ENCODE measurements at places on chromosomes 11 and 22. TPM values are rescaled to one million over a fixed set of nuclear protein-coding genes. Genes with fewer than 3 reads are reported as not detected.

Gene C22orf42
- not detected for total RNA-seq

Gene FOSL1
- 37.2 TPM for total RNA-seq

Gene CDC42EP2
- total RNA-seq, result 23.1 TPM

Gene OR52E6
- not detected for total RNA-seq

Gene APOBEC3B
- total RNA-seq, result 4.2 TPM

Gene CHRM1
- 0.27 TPM for total RNA-seq

GRCh38 chr11:1267441-1268100 is 41.9 kb downstream of the TOLLIP start:
- H3K4me3 ChIP-seq, result no peak overlapping the region
- H3K27ac ChIP-seq, result no peak overlapping the region
- DNase-seq, result no peak
- no peaks in the 10 kb centered on the region for H3K36me3 ChIP-seq
- no peaks in the 10 kb centered on the region for H3K27me3 ChIP-seq
- peaks cover 18% of the 10 kb centered on the region for H3K4me1 ChIP-seq

- DNase-seq, result no peak
- H3K27me3 ChIP-seq, result no peaks in the 10 kb centered on the region
- peak overlapping the region; percentile 11 for H3K27ac ChIP-seq
- H3K4me3 ChIP-seq, result no peak overlapping the region
- peaks cover 41% of the 10 kb centered on the region for H3K4me1 ChIP-seq
These were observed 118.0 kb downstream of the SIK3 start for GRCh38 chr11:116980136-116980793.

GRCh38 chr11:118623269-118623655 is 15.8 kb downstream of the PHLDB1 start:
- peak overlapping the region; percentile 83 for H3K4me3 ChIP-seq
- H3K36me3 ChIP-seq, result peaks cover 25% of the 10 kb centered on the region
- H3K4me1 ChIP-seq, result peaks cover 50% of the 10 kb centered on the region

Measured in osteocyte (in vitro differentiated cells).